Stimulated activated CD4-positive, alpha-beta T cell treated with anti-CD3 and anti-CD28 coated beads, Interleukin-1b, Interleukin-23, amount 100 ng/mL, for 1 hour (primary cell): ENCODE measurements at places on chromosomes 6 and 20.

DNA sequence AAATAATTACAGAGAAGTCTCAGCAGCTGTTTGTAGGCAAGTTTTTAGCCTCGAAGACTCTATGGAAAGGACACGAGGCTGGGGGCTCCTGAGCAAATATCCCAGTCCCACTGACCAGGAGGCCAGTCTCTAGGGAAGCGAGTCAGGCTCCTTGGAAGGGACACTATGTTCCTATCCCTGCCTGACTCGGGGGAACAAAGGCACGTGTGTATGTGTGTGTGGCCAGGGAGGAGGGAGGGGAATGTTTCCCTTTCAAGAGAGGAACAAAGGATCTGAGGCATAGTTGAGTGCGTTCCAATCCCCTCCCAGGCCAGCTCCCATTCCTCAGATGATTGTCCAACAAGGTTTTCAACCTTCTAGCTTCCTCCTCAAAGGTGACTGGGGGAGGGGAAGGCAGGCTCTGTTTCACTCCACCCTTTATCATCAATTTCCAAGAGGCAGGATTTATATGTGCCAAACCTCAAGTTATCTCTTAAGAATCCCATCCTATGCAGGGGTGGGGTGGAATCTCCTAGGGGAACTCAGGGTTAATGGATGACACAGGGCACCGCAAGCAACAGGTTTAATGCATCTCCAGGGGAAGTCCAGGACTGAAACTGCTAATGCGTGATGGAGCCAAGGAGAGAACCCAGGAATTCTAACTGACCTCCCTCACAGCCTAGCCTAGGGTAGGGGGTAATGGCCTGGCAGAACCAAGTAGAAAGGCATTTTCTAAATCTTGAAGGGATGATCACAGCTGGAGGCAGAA, 9.9 kb downstream of the BCL2L1 start:
- DNase-seq = no peak

DNA sequence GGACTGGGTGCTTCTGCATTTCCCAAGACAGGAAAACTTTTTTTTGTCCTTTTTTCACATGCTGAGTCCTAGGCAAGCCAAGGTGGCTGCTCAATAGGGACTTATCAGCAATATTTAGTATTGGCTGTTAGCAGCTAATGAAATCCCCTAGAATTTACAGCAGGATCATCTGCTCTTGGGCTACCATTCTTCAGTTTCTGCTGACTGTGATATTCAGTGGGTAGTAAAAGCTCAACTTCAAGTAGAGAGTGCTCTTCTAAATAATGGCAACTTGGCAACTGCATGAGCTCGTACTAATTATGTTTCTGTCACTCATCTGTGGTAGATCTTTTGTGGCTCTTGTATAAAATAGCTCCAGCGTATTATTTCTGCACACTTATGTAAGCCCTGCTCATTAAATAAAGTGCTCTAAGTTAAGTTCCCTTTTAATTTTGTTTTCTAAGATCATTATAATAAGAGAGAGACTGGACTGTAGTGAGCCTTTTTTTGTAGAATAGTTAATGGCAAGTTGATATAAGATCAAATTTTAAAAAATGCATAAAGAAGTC, 110.3 kb downstream of the SLC35F1 start:
- no peak for DNase-seq

DNA sequence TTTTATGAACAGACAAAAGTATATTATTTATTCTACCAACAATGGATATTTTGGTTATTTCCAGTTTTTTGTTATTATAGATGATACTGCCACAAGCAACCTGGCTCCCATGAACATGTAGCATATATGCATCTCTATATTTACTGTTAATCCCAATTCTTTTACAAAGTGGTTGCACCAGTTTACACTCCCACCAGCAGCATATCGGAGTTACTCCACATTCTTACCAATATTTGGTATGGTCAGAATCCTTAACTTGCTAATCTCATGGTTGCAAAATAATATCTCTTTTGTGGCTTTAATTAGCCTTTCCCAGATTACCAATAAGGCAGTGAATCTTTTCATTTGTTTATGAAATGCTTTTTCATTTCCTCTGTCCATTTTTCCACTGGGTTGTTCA, 137.6 kb upstream of the CDYL start:
- no peak for DNase-seq

GRCh38 chr20:39433466-39433865, 471.3 kb downstream of the DHX35 start:
- DNase-seq = no peak

GRCh38 chr6:112780498-112781096, 433.5 kb downstream of the RFPL4B start:
- no peak for DNase-seq

- no peak for DNase-seq
Measured at GRCh38 chr6:114249522-114249921, 93.3 kb downstream of the HS3ST5 start.

GRCh38 chr6:41371992-41372831, 36.8 kb downstream of the NCR2 start:
- DNase-seq = no peak

GRCh38 chr6:80610846-80611245, 504.4 kb downstream of the BCKDHB start:
- no peak for DNase-seq

GRCh38 chr6:67248077-67248476, 1387.0 kb upstream of the ADGRB3 start:
- no peak for DNase-seq

GRCh38 chr6:98463038-98464000, 371.1 kb upstream of the POU3F2 start:
- DNase-seq = no peak

DNA sequence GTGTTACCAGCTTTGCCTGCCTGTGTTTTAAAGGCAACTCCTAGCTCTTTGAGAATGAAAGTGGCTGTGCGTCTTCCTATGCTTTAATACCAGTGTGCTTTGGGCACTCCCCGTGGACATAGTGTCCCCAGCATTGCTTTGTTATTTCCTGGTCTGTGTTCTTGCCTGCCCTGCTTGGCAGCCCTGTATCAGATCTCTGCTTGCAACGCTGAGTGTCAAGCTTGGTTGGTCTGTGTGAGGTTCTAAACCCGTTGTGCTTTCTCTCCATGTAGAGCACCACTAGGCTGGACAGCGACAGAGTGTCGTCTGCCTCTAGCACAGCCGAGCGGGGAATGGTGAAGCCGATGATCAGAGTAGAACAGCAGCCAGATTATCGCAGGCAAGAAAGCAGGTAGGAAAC, 80.2 kb downstream of the AFDN start:
- no peak for DNase-seq

DNA sequence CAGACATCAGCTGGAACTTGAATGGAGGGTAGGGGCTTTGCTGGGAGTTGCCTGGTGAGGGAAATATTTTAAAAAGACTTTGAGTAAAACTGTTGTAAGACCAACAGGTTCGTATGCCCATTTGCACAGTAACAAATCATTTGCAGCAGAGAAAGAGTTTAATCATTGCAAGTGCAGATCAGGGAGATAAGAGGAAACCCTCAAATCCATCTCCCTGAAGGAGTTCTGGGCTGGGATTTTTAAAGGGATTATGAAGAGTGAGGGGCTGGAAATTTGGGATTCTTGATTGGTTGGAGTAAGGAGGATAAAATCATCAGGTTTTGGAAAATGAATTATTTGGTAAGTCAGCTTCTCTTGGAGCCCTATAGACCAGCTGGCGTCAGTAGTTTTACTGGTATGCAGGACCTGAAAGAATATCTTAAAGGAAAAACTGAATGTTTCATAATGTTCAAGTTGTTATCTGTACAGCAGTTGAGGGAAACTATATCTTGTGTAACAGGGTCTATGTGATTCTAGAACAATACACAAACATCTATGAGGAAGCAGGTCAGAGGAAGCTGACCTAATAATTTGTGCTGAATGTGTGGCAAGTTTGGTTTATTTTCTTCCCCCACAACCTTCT, 295.5 kb downstream of the PLCB1 start:
- no peak for DNase-seq

- DNase-seq = no peak
Measured at GRCh38 chr20:47501116-47501481, 588 bp upstream of the NCOA3 start.

DNA sequence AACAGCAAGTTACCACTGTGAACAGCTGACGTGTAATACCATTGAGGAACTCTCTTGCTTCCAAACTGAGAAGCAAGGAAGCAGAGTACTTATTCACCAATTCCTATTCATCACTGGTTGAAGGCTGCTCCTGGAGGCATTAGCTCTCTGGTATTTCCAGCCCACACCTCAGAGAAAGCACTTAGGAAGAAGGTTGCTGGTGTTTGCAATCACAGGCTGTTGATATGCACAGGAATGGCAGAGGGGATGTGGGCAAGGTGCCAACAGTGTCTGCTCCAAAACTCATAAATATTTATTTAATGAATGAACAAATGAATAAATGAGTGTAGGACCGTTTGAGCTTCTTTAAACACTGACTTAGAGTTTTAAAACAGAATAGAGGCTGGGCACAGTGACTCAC, 6.9 kb upstream of the RRBP1 start:
- DNase-seq = no peak

DNA sequence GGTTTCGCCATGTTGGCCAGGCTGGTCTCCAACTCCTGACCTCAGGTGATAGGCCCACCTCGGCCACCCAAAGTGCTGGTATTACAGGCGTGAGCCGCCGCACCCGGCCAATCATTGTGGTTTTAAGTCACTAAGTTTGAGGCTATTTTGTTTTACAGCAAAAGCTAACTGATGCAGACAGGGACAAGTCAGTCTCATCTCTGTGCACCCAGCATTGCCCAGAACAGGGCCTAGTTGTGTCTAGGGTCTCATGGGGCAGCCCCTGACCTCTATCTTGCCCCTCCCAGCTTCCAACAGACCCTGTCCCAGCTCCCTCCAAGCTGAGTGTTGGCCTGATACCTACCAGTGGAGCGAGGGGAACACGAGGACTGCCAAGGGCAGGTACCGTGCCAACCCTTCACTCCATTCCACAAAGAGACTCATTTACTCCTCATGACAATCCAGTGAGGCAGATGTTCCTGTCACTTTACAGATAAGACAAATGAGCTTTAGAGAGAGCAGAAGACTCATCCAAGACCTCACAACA, 8.9 kb upstream of the RBCK1 start:
- DNase-seq = no peak

DNA sequence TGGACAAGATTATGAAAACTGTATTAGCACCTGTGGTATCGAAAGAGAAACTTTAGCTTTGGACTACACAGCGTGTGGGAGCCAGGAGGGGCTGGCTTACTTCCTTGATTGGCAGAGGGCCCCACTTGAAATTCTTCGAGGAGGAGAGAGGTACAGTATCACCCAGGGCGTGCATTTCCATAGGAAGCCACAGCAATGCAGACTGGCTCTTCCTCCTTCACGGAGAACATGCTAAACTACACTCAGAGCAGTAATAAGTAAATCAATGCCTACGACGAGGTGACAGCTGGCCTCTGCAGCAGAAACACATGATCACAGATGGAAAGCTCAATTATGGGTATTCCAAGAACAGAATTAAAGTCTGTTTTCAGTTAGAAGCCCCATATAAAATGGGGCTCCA, 44.2 kb downstream of the MYLK4 start:
- DNase-seq = no peak

GRCh38 chr6:40891131-40891530, 147.9 kb downstream of the UNC5CL start:
- DNase-seq = no peak

DNA sequence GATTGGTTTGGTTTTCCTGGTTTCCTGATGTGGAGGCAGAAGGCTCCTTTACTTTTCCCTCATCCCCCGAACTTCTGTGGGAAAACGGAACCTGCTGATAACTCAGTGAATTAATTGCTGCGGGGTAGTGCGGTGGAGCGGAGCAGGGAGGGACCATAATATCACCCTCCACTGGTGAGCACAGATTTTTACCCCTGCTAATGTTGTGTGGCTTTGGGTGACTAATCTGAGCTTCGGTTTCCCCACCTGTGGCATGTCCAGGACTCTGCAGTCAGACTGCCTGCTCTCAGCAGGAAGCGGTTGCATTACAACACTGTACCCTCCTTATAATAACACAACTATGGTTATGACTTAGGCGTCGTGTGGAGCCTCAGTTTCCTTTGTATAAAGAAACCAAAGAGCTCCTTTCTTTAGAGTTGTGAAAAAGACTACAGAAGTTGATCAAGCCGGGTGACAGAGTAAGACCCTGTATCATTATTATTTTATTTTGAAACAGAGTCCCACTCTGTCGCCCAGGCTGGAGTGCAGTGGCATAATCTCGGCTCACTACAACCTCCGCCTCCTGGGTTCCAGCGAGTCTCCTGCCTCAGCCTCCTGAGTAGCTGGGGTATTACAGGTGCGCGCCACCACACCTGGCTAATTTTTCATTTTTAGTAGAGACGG, 2.2 kb upstream of the ID1 start:
- DNase-seq = no peak

DNA sequence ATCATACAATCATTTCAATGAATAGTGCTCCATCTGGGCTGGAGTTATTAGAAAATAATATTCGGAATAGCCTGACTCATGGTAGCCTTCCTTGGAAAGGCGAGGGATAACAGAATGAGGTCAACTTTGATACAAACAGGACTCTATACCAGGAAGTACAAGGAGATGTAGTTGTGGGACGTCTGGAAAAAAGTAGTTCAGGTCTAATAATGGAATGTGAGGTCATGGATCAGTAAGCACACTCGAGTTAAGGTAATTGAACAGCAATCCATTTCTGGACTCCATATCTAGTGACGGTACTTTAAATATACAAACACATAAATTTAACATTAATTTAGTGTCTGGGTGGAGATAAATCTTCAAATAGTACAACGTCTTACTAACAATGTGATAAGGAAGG, 1204.0 kb upstream of the ADGRB3 start:
- DNase-seq = no peak

DNA sequence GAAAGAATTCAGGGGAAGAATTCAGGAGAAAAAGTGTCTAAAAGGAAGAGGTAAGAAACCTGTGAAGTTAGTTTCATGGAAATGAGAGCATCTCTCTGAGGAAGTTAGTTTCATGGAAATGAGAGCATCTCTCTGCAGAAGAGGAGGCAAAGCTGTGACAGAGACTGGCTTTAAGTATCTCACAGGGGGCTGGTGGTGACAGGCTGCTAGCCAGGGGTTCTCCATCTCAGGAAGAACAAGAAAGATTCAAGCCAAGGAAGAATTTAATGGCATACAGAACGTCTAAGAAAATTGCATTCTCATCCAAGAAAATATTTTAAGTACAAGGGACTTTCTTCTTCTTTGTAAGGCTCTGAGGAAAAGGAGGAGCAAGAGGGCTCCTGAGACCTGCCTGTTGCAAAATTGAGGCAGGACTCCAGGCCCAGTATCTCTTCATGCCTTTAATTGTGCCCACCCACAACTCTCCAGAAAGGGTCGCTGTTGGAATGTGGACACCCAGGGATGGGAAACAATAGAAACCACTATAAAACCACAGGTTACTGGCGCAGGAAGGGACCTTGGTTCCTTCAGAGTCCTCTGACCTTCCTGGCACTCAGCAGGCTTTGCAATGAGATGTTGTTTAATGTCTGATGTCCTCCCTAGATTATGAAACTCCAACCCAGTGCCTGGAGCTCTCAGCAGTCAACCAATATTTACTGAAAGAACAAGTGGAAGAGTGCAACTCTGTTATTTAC, 136.8 kb downstream of the FNDC1 start:
- DNase-seq = no peak

DNA sequence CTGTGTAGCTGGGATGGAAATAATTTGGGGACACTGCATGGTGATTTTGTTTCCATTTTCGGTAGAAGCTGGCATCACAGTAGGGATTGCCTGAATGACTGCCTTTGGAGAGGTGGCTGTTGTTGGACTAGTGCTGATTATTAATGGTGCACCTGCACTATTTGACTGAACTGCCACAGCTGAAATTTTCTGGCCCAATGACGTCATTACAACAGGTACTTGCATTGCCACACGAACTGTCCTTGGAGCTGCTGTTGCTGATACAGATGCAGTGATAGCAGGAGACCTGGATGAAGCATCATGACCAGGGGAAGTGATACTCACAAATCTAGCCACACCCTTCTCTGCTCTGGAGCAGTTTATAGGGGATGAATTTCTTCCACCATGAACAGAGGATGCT, 95.6 kb upstream of the FOXC1 start:
- no peak for DNase-seq
